Stimulated activated CD4-positive, alpha-beta T cell treated with anti-CD3 and anti-CD28 coated beads, TNF-alpha, amount 100 ng/mL, for 4 hours (primary cell): ENCODE measurements at places on chromosomes 12 and 14.
A peak's percentile ranks its signal among the peaks of the same experiment; 100 is the strongest.

DNA sequence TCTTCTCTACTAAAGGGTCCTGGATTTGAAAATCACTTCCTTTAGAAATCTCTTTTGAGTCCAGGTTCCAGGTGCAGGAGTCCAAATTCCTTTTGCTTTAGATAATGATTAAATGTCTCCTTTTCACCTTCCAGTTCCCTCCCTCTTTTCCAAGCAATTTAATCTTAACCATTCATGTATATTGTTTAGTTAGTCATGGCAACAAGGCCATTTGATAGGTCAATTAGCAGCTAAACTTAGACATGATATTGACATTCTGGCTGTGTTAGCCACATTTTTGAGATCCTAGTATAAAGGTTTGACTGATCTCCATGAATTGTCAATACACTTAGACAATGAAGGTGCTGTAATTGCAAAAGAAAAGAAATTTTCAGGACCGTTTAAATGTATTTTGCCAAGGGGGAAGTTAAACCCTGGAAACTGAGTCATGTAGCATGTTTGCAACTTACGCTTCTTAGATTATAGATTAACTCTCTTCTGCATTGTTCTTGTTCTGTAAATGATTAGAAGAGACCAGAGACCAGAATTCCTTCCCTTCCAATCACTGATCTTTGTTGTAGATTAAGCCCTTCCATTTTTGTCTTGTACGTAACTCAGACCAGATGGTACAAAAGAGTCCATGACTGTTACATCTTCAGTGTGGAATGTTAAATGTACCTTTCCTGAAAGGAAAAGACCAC is 12.4 kb upstream of the C12orf75 start:
- no peak for DNase-seq

DNA sequence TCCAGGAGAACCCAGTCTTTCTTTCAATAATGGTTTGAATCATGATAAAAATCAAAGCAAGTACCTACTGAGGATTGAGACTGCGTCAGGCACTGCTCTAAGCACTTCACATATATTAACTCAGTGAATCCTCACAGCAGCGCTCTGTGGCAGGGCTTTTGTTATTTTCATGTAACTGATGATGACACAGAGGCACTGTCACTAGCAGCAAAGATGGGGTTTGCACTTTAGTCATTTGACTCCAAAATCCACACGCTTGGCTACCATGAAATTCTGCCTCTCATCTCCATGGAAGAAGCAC is 98.8 kb upstream of the GSC start:
- no peak for DNase-seq

GRCh38 chr14:92877757-92878431 is 45.1 kb upstream of the CHGA start:
- no peak for DNase-seq

DNA sequence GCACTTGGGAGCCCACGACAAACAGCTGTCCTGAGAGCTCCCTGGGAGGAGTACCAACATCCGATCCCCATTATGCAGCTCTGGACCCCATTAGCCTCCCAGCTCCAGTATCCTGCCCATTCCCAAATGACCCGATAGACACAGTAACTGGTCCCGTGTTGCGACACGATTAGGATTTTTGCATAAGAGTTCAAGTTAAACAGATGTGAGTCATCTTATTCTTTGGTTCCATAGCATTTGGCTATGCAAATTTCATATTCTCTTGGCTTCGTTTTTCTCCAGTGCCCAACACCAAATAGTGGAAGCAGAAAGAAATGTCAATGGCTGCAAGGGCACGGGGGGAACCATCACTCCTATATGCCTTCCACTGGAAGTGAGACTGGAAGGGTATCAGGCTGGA is 43.0 kb upstream of the LRRC10 start:
- DNase-seq: no peak

DNA sequence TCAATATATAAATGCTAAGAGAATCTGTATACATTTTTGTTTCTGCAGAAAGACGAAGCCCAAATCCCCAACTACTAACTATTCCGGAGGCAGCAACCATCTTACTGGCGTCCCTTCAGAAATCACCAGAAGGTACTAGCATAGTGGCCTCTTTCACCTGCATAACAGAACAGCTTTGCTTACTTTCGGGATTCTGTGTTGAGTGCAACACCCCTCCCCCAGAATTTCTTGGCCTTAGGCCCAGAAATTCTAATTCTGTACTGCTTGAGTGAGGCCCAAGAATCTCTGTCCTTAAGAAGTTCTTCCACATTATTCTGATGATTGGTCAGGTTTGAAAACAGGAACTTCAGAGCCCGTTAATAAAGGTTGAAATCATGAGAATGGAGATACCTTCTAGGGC is 2.9 kb downstream of the SPX start:
- DNase-seq: no peak

- no peak for DNase-seq
These were observed 44.8 kb downstream of the GCH1 start for GRCh38 chr14:54857830-54858269.

- no peak for DNase-seq
These were observed 270.8 kb upstream of the BTG1 start for GRCh38 chr12:92416385-92416812.

GRCh38 chr14:45125754-45126153 is 8.5 kb downstream of the FKBP3 start:
- DNase-seq: no peak

GRCh38 chr14:104227806-104228205 is 89.4 kb downstream of the KIF26A start:
- no peak for DNase-seq

DNA sequence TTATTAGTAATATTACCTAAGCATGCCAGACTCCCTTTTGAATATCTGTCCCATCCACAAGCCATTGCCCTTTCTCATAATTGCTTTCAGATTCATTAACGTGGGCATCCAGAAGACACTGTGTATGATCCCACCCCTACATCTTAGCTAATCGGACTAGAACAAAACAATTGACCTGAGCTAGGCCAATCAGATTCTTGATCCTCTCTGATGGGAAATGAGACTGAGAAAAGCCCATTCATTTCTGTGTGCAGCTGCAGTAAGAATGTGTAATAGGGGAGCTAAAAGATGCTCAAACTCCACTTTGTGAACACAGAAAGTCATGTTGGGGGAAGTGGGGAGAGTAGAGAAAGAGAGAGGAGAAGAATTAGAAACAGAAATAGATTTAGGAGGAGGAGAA is 281.7 kb upstream of the G2E3 start:
- no peak for DNase-seq

DNA sequence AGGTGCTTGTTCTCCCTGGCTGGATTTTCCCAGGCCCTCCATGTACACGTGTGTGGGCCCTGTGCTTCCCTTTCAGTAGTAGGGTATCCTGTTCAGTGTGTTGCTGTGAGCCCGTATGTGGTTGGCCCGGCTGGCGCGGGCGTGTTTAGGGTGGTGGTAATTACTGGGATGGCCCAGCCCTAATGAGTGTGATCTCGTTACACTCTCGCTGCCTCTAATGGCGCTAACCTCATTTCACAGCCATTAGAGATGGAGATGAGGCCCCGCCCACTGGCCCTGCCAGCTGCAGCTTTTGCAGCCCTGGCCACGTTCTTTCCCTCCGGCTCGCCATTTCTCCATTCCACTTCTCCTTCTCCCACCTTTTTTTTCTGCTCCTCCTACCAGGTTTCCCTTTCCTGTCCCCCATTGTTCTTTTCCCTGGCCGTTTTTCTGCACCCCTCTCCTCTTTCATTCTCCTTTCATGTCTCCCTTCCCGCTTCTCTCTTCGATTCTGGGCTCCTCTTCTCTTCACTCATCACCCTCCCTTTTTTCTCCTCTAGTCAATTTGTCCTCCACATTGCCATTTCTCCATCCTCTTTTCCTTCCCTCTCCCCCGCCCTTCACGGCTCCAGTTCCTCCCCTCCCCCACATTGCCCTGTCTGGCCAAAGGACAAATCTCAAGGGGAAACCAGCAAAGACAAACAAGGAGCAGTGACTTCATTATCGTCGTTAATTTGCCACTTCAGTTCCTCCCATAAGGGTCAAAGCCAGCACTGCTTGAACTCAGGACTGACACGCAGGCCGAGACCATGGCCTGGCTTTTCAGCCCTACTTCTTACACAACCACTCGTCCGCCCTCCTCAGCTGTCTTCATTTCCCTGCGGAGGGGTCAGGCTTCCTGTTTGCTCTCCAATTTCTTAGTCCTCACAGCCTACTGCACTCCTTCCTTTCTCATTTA is 6.8 kb downstream of the ZFHX2 start:
- DNase-seq: no peak

DNA sequence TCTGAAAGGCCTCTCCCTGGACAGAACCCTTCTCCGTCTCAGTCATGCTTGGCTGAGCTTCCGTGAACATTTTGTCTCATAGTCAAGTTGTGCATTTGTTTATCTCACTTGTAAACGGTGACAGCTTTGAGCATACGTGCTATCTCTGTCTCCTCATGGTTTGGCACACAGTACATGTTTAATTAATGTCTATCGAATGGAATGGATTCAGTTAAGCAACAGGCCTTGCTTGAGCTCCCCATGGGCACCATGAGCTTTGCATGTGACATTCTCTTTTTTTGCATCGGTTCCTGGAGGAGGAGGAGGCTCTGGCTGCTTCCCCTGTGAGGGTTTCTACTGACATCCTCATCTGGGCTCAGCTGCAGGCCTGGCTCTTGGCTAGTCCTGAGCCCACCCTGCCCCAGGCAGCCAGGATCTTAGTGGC is 80.0 kb downstream of the PRIMA1 start:
- no peak for DNase-seq

DNA sequence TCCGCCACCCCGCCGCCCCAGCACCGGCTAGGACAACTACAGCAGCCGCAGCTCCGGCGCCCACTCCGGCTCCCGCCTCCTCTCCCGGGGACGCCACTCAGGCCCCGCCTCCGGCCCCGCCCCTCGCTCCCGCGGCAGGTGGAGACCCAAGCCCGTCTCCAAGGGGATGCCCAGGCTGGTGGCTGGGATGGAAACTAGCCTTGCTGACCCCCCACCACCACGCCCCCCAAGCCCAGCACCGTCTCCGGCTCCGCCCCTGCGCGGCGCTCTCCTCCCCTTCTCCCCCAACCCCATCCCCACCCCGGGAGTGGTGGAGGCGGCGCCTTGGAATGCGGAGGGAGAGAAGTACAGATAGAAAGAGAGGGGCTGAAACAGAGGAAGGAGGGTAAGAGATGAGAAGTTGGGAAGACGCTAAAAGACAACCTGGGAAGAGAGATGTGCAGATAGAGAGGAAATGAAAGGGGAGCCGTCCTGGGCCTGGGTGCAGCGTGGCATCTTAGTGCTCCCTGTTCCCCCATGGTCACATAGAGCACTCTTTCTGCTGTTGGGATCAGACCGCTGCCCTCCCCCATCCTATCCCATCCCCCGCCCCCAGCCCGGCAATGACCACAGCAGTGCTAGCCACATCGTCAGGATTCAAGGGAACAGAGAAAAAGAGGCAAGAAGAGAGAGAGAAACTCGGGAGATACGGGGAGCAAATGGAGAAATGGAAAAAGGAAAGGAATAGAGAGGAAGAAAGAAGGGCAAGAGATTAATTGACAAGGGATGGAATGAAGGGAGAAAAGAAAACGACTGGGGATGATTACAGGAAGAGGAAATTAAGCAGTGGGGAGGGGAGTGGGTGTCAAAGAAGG is at the start of gene ITGA7:
TSS of gene ITGA7 (minus strand) at position 64 of the 854 bp plus-strand sequence. CDS start 222 bp downstream, outside the sequence.
- peak; percentile 44 for DNase-seq

- no peak for DNase-seq
These were observed 35.1 kb downstream of the ST8SIA1 start for GRCh38 chr12:22299294-22299912.

DNA sequence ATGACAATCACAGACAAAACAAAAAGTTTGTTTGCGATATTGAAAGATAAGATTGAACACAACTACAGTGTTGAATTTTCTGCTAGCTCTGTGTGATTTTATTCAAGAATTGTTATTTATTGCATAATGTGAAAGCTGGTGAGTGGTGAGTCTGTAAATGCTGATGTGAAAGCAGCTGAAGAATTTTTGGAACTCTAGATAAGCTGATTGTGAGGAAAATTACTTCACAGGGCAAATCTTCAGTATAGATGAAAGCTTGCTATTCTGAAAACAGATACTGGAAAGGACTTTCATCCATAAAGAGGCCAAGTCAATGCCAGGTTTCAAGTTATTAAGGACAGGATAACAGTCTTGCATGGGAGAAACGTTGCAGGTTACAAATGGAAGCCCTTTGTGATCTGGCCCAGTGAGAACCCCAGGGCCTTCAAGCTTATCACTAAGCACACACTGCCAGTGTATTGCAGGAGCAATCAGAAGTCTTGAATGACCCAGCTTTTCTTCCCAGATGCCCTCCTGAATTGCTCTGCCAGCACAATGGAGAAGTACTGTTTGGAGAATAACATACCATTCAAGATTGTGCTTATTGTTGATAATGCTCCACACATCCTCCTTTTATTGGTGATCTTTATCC is 153.7 kb downstream of the PCNX1 start:
- no peak for DNase-seq

DNA sequence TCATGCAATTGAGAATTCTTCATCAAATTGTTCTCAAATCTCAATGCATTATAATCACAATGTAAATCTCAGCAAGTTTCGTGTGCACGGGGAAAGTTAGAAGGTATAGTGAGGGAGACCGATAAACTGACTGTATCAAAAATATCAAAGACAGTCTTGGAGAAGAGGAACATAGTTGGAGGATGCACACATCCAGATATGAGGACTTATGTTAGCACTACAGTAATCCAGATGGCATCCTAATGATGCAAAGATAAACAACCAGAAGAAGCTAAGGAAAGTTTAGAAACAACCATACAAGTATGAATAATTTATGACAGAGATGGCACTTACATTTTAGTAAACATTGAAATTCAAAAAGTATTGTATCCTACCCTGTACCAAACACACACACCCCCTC is 760.1 kb downstream of the RPS29 start:
- no peak for DNase-seq

GRCh38 chr14:53968726-53969125 is 12.1 kb upstream of the BMP4 start:
- DNase-seq: no peak

- no peak for DNase-seq
These were observed 6.4 kb upstream of the DTX1 start for GRCh38 chr12:113049976-113050742.

- DNase-seq: no peak
These were observed 179.0 kb downstream of the SLC15A4 start for GRCh38 chr12:128644664-128645296.

DNA sequence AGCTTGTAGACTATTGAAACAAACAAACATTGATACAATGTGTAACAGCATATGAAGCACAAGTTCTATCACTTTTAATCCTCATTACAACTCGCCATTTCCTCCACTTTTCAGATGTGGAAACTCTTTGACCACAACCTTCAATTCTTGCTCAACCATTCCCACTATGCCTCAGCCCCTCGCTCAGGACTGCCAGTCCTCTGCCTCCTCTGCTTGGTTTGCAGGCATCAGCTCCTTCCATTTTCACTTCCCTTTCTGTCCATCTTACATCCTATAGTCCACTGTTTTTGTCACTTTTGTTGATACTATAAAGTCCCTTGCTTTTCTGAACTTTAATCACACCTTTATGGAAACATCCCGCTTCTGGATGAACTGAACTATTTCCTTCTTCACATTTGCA is 28.2 kb upstream of the CD27 start:
- no peak for DNase-seq

- no peak for DNase-seq
These were observed 127.3 kb downstream of the CNTN1 start for GRCh38 chr12:40819436-40820108.

- no peak for DNase-seq
These were observed 599 bp upstream of the CPSF6 start for GRCh38 chr12:69238589-69239351.

- DNase-seq: no peak
These were observed 15.1 kb downstream of the RNF41 start for GRCh38 chr12:56206452-56207166.

GRCh38 chr14:39247256-39247655 is 13.5 kb downstream of the MIA2 start:
- no peak for DNase-seq

GRCh38 chr12:63917864-63918799 is 73.6 kb downstream of the SRGAP1 start:
- no peak for DNase-seq
